ENCODE measurements at places on chromosomes 2 and 18.

GRCh38 chr18:79405019-79405780 lies 9.5 kb downstream of the NFATC1 start:
- peak; percentile 64 for DNase-seq

DNA sequence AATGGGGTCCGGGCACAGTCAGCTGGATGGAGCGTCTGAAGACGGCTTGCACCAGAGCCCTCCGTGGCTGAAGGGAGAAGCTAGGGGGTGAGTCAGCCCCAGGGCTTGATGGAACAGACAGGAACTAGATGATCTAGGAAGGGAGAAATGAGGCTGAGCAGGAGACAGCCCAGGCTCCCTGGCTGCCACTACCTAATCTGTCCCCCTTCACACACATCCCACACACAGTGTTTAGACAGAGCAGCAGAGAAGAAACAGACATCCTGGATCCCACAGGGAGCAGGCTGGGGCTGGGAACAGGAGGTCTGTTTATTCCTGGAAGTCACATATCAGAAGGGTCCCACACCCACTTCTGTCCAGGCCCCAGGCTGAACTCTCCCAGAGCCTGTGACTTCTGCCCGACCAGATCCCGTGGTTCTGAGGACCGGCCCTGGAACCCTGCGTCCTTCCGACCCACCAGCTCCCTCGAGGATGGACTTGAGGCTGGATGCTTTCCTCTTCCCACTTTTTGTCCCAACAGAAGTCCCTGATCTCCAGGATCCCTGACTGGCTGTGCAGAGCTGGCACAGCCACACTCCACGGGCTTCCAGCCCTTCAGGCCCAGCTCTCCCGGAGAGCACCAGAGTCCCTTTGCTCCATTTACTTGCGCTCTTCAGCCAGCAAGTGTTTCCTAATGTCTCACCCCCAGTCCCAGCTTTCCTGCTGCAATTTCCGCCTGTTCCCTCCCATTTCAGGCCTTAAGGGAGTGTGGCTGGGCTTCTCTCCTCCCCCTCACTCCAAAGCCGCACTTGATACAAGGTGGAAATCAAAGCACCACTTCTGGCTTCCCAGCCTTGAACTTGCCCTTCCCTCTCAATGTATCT lies 1.5 kb upstream of the GPBAR1 start:
- DNase-seq, result no peak

GRCh38 chr2:19878268-19879046 lies 23.3 kb downstream of the TTC32 start:
- no peak for DNase-seq

GRCh38 chr2:171150694-171151285 lies 9.9 kb downstream of the TLK1 start:
- no peak for DNase-seq

- DNase-seq, result no peak
Observed at GRCh38 chr2:230542751-230543150, 126.8 kb downstream of the SP100 start.

- no peak for DNase-seq
Observed at GRCh38 chr18:905307-905947, 756 bp downstream of the ADCYAP1 start.

DNA sequence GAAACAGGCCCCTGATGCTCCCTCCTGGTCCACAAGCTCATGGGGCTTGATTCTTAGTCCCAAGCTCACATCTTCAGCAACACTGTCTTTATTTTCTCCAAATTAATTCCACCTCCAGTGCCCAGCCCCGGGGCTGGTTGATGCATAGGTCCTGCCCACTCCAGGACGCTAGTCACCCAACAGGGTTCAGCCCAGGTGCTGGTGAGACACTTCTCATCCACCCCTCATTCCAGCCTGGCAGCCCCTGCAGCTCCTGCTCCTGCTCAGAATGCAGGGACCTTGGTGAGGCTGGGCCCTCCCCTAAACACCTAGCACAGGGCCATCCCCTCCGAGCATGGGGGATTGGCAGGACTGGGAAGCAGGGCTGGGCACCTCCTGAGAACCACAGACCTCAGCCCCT lies 25.7 kb downstream of the STEAP3 start:
- DNase-seq, result no peak

- no peak for DNase-seq
Observed at GRCh38 chr2:2101924-2102323, 229.2 kb downstream of the MYT1L start.

GRCh38 chr18:57863706-57864105 lies 60.6 kb upstream of the ATP8B1 start:
- DNase-seq, result no peak

DNA sequence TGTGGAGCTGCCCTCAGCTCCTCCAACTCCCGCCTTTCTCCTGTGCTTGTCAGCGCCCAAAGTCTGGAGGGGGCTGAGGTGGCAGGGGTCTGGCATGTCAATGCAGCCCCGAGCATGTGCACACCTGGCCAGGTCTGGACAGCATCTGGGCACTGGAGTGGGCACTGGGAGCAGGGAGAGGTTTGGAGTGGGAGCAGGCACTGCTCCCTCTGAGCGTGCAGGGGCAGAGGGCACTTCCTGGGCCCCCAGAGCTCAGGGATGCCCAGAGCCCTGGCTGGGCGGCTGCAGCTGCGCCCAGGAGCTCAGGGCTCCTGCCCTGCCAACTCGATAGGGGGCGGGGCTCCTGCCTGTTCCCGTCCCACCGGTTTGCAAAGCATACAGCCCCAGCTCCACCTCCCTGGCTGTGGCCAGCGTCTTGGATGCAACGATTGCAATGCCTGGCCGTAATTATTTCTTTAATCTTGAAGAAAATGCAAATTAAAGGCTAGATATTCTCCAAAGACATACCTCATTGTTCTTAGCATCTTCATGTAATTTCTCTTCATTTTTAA lies 57.4 kb upstream of the LDAH start:
- DNase-seq, result no peak

DNA sequence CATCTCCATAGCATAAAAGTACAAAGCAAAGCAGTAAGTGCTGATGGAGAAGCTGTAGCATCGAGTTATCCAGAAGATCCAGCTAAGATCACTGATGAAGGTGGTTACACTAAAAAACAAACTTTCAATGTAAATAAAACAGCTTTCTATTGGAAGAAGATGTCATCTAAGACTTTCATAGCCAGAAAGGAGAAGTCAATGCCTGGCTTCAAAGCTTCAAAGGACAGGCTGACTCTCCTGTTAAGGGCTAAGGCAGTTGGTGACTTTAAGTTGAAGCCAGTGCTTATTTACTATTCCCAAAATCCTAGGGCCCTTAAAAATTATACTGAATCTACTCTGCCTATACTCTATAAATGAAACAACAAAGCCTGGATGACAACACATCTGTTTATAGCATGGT lies 44.0 kb downstream of the METTL8 start:
- DNase-seq, result no peak

GRCh38 chr2:206540757-206541156 lies 97.4 kb downstream of the ADAM23 start:
- DNase-seq, result no peak

GRCh38 chr2:101442042-101442666 lies 32.8 kb downstream of the RFX8 start:
- no peak for DNase-seq

- no peak for DNase-seq
Observed at GRCh38 chr2:10834068-10834655, 21.6 kb upstream of the PDIA6 start.

GRCh38 chr18:32362484-32362883 lies 108.2 kb downstream of the GAREM1 start:
- DNase-seq, result no peak

- no peak for DNase-seq
Observed at GRCh38 chr18:6960124-6960523, 157.5 kb downstream of the LAMA1 start.

GRCh38 chr2:1698188-1698945 lies 45.9 kb downstream of the PXDN start:
- no peak for DNase-seq

DNA sequence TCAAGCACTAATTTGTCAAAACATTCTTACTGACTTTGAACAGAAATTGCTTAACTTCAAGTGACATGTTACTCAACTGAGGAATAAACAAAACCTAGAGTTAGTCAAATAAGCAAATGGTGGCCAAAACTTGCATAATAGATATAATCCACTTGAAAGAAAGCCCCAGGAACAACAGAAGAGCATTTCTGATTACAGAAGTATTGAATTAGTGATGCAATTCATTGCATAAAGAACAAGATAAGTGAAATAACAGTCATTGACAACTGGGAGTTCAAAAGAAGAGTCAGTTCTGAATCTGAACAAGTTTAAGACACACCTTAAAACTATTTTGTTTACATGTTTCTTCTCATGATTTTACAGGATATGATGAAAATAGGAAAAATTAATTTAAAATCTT lies 30.8 kb downstream of the COBLL1 start:
- DNase-seq, result no peak

GRCh38 chr2:134782107-134782506 lies 56.3 kb upstream of the ACMSD start:
- DNase-seq, result no peak

GRCh38 chr2:198165289-198165688 lies 360.9 kb downstream of the PLCL1 start:
- no peak for DNase-seq

DNA sequence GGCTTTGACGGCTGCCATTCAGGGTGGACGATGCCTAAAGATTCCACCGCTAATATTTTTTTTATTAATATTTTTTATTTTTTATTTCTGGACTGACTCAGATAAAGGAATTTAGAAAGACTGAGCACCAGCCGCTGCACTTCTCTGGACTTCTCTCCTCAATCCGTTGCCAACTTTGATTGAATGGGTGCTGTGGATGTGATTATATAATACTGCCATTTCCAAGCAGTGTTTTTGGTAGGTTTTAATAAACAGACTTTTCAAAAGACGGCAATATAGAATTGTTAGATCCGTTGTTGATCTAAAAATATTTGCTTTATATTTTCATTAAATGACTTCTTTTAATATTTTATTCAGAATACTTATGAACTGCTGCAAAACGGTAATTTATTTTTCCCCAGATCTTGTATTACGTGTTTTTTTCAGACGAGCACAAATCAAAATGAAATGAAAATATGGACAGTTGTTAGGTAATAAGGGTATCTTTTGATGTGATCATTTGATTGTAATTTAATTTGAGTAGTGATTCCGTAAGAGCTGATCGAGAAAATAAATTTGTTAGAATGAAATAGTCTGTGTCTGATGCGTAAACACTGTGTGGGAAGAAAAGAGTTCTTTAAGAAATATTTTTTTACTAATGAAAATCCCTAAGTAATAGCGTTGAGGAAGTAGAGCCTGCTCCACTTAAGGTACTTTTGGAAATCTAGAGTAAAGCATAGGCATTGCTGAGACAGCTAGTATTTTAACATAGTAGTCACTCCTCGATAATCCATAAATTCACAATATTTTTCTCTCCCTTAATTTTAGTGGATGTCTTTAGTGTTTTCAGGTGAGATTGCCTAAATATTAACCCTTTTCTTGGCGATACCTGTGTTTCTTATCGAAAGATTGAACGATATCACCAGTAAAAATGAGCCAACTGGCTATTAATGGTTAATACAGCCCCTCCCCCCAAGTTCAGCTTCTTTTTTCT lies 4.4 kb downstream of the POU3F3 start:
- DNase-seq, result no peak

- no peak for DNase-seq
Observed at GRCh38 chr2:30068067-30068466, 78.7 kb upstream of the YPEL5 start.

DNA sequence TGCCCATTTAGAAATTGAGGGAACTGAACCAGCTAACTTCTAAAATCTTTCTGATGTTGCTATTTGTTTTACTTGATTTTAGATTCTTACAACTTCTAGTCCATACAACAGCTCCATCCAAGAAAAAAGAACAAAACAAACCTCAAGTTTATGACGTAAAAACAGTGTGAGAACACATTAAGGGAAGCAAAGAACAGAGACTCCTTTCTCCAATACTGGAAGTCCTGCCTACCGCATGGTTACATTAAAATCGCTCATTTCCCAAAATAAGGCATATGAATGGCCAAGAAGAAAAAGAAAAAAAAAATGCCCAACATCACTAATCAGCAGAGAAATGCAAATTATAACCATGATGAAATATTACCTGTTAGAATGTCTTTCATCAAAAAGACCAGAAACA lies 110.0 kb downstream of the TRIB2 start:
- DNase-seq, result no peak

- DNase-seq, result no peak
Observed at GRCh38 chr2:180017784-180018183, 10.7 kb upstream of the CWC22 start.

GRCh38 chr18:54269893-54270844 lies 852 bp downstream of the POLI start:
- no peak for DNase-seq

GRCh38 chr2:144357623-144358373 lies 162.1 kb downstream of the ZEB2 start:
- DNase-seq, result no peak

DNA sequence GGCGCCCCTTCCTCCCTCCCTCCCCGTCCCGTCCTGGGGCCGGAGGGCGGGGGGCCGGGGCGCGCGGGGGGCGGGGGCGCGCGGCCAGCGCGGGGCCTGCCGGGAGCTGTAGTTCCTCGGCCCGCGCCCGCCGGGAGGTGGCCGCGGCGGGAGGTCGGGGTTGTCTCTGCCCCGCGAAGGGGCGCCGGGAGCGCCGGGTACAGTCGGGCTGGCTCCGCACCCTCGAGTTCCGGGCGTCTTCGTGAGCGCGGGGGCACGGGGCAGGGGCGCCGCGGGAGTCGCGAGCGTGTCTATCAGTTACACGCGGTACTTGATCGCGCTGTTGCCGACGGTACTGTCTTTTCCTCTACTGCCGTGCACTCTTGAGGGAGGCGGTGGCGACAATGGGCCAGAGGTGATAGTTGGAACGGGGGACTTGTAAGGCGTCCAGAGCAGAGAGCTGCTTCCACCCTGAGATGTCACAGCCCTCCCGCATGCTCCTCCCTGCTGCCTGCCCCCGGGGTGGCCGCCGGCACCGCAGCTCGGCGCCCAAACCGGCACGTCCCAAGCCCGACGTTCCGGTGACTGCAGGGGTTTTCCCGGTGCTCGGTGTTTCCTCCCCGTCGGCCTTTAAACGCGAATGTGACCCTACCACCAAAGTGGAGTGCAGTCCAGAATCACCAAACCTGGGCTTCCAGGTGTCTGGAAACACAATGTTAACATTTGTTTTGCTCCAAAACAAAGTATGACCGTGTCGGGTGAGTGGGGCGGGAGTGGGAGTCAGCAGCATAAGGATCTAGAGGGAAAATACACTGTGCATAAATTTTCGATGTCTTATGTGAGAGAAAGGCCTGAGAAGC lies at the start of gene PRKD3:
PRKD3 (minus strand) TSS at position 48 of the 839 bp plus-strand sequence. CDS start 8,309 bp downstream, outside the sequence.
- peak; percentile 41 for DNase-seq

- DNase-seq, result no peak
Observed at GRCh38 chr2:190783513-190784263, 96.9 kb upstream of the GLS start.

- peak; percentile 44 for DNase-seq
Observed at GRCh38 chr2:119290859-119291587, 67.4 kb downstream of the STEAP3 start.

GRCh38 chr2:232770207-232770606 lies 6.2 kb downstream of the KCNJ13 start:
- DNase-seq, result no peak

DNA sequence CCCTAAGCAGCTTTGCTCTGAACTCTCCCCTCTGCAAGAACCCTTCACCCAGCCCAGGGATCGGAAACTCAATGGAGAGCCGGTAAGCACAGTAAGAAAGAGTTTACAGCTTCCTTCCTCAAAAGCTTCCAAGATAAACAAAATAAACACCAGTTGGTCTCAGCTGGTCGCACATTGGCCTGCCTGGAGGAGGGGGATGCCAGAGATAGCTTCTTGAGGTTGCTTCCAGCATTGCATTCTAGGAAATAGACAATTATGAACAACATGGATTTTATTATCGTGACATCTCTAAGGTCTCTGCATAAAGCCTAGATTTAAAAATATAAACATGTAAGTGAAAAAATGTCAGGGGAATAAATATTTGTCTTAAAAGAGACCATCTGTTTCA lies 141.5 kb upstream of the PKDCC start:
- no peak for DNase-seq
